ENCODE measurements at places on chromosomes 7 and 10.
A peak's percentile ranks its signal among the peaks of the same experiment; 100 is the strongest.

DNA sequence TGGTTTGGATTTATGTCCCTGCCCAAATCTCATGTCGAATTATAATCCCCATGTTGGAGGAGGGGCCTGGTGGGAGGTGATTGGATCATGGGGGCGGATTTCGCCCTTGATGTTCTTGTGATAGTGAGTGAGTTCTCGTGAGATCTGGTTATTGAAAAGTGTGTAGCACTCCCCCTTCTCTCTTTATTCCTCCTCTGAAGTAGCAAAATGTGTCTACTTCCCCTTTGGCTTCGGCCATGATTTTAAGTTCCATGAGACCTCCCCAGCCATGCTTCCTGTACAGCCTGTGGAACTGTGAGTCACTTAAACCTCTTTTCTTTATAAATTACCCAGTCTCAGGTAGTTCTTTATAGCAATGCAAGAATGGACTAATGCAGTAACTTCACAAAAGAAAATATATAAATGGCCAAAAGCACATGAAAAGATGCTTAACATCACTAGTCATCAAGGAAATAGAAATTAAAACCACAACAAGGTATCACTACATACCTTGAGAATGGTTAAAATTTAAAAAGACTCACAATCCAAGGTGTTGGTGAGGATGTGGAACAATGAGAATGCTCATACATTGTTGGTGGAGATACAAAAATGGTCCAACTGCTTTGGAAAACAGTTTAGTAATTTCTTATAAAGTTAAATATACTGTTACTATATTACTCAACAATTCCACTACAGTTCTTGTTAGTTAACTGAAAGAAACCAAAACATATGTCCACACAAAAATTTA is 218.7 kb downstream of the SNX10 start:
- DNase-seq, result no peak

- DNase-seq, result peak; percentile 49
Measured at GRCh38 chr10:110681023-110681681, 37.0 kb downstream of the RBM20 start.

DNA sequence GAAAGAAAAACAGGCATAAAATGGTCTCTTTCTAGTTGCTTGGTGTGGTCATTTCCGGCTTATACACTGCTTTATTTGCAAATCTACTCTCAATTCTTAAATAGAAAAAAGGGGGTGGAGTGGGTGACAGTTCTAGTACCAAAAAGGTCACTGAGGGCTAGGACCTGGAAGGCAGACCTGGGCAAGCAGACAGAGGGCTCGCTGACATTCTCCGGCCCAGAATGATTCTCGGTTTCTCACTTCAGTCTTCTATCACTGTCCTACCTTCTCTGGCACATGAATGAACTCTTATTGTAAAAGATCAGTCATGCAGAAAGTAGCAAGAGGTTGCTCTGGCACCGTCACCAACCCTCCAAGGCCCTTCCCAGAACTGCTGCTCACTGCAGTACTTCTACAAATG is 54.0 kb downstream of the MALSU1 start:
- DNase-seq, result no peak

DNA sequence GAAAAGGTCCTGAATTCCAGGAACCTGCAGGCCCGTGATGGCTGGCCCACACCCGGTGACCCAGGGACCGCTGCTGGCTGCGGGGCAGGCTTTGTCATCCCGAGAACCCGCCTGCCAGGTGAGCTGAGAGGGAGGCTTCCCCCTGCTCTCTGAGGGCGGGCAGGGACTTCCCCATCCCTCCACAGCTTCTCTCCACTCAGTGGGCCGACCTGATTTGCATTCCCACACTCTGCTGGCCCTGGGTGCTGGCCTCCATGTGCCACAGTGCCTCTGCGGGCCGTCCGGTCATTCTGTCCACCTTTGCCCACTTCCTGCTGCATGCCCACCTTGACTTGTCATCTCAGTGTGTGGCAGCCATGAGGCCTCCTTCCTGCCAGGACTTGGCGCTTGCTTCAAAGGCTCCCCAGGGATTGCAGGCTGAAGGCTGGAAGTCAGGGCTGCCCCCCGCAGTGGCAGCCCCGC is 35.3 kb downstream of the PALD1 start:
- peak; percentile 48 for DNase-seq

DNA sequence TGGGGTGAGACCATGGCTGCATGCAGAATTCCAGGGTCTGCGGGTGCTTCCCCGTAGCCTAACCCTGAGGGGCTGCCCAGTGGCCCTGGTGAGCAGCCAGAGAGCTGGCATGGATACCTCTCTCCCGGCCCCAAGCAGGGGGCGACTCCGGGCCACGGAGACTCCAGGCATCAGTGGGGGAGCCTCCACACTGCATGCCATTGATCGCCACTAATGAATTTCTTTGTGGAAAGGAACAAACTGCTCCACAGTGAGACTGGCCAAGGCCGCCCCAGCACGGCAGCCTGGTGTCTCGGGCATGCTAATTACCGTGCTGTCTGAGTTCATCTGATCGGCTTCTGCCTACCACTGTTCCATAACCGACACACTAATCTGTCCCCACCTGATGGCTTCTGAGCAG is 184.4 kb downstream of the GRID1 start:
- no peak for DNase-seq

DNA sequence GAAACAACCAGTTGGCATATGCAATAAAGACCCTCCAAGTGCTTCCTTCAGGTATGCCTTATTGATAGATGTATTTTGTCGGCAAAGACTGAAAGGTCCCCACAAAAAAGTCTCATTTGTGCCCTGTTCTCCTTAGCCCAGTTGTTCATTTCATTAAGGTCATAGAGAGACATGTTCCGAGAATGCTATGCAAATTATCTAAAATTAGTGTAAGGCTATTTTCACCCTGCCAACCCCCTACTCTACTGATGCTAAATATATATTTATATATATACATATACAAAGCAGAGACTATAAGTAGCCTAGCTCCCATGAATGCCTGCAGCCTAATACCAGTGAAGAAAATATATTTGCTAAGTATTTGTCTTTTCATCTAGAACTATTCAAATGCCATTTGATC is 96.7 kb upstream of the ADO start:
- DNase-seq, result no peak

GRCh38 chr10:30980951-30981616 is 50.6 kb downstream of the ZNF438 start:
- no peak for DNase-seq

DNA sequence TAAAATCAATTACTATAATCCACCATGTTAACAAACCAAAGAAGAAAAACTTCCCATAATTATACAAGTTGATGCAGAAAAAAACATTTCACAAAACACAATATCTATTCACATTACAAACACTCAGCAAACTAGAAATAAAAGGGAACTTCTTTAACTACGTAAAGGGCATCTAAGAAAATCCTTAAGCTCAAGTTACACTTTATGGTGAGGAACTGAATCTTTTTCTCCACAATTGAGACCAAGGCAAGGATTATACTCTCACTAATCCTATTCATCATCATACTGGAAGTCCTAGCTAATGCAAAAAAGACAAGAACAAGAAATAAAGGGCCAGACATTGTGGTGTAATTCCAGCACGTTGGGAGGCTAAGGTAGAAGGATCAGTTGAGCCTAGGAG is 159.9 kb downstream of the ZNF365 start:
- no peak for DNase-seq

DNA sequence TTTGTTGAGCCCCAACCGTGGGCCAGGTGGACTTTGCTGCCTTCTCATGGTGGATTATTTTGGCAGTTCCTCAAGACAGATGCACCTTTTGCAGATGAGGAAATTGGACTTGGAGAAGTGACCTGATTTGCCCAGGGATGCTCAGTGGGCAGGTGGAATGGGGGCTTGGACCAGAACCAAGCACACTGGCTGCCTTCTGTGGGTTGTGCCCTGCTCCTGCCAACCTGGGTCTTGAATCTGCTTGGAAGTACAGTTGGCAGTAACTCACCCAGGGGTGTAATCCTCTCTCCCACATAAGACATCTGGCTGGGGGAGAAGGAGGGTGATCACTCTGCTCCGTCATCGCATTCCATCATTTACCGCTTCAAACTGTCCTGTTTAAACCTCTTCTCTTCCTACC is 110.5 kb upstream of the GPR26 start:
- DNase-seq, result no peak

DNA sequence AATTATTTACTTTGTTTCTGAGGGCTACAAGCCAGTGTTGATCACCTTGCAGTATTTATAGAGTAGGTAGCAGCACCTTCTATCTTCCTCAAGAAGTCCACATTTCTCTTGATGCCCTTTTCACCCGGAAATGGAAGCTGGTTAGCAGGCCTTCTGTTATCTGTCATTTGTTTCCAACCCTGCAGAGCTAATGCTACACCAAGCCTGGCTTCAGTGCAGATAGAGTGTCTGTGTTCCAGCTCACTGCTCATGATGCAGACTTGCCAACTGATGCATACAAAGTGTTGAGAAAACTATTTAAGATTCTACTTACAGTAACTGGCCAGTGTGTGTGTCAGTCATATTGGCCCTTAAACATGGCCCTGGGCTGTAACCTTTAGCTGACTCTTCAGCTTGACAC is 301.0 kb downstream of the LHFPL3 start:
- no peak for DNase-seq

DNA sequence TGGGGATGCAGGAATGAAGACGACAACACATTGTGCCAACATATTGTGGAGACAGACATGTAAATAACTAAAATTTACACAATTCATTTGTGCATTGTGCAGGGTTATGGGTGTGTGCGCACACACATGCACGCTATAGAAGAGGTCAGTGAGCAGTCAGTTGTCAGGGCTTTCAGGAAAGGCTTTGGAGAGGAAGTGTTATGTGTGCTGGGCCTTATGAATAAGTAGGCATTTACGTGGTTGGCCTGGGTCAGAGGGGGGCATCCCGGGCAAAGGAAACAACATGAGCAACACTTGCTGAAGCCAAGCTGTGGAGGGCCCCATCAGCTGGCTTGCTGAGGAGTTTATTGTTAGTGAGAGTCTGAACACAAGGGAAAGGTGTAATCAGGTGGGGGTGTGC is 4.1 kb downstream of the PRXL2A start:
- peak; percentile 22 for DNase-seq

- DNase-seq, result no peak
Measured at GRCh38 chr10:30011396-30011795, 48.0 kb downstream of the JCAD start.

DNA sequence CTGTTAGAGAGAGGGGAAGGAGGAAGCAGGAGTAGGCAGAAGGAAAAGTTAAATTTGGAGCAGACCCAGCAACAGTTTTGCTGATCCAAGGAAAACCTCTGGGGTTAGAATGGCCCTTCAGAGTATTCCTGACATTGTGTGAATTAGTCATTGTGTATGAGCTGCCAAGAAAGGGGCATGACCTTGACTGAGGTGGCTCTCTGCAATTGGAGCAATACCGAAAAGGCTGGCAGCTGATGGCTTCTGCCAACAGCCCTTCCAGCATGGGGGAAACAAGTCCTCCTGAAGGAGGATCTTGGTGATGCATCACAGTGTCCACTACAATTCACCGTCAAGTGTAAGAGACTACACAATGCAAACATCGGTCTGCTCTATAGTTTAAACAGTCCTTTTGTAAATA is 20.6 kb upstream of the WASL start:
- no peak for DNase-seq

DNA sequence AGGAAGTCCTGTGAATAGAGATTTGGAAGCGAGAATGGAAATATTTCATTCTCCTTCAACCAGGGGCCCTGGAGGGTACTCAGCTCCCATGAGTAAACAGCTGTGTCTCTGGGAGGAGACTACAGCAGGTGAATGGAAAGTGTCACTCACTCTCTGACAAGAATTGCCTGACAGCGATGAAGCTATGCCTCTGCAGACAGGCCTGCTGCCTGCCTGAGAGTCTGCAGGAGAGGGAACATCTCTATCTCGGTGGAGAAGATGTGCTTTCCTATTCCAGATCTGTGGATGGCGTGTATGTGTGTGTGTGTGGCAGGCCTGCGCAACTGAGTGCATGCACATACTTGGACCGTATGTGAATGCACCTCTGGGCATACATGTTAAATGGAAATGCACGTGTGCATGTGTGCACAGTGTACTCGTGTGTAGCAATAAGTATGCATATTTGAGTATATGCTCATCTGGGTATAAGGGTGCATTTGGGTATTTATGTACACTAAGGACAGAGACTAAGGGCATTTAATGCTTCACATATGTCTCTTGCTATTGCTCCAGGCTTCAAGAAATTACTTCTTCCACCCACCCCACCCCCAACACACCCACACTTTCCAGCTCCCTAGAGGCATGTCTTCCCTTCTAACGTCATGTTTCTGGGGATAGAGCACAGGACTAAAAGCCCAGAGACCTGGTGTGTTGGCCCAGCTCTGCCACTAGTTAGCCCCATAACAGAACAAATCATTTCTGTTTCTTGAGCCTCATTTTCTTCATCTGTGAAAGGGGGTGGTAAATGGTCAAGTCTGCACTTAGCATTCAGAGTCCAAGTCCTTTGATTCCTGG is 4.6 kb upstream of the ADCYAP1R1 start:
- DNase-seq, result no peak

- DNase-seq, result peak; percentile 65
Measured at GRCh38 chr7:107044347-107045194, at the start of gene PRKAR2B. TSS of gene PRKAR2B (plus strand) at chr7:107044705. CDS start at chr7:107044908, 203 bp downstream.

DNA sequence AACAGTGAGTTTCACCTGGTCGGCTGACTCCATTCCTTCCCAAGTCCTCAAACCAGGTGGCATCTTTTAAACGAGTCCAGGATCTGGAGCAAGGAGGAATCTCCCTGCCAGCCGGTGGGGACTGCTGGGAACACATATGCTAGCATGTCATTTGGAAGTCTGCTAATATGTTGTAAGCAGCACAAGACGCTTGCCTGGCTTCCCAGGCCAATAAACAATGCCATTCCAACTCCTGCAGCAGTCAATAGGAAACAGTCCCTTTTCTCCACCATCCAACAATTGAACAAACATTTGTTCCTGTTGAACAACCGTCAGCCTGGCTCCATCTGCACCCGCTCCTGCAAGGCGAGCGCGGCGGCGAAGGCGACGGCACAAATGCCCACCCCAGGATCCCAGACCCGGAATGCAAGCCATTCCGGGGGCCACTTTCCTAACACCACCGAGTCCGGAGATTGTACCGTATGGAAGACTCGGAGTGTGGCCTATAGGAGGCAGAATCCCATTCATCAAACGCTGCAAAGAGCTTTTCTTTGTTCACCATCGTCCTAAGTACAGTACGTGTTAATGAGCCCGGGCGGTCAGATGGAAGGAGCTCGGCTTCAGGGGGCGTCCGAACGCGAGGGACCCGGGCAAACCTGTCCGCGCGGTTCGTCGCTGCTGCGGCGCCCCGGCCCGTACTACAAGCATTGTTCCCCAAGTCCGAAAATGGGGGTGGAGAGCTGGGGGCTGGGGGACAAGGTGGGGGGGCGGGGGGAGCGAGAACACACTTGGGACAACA is 1.6 kb downstream of the FAM53B start:
- peak; percentile 38 for DNase-seq

- DNase-seq, result peak; percentile 61
Measured at GRCh38 chr7:6446838-6447580, 745 bp downstream of the DAGLB start.

DNA sequence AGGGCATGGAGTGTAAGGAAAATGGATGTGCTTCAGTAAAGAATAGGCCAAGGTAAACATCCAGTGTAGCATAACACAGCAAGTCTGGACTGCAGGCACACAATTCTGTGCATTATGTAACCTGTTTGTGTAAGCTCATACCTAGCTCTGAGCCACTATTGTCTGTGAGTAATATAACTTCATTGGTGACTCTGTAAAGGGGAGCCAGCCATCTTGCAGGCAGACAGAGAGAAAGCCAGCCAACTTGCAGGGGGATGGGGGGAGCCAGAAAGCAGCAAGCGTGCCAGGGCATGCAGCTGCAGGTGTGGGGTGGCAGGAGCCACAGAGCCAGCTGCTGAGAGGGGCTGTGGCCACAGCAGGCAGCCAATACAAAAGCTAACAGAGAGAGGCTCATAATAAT is 449.2 kb downstream of the IPMK start:
- no peak for DNase-seq

GRCh38 chr7:94384315-94384714 is 10.4 kb upstream of the COL1A2 start:
- DNase-seq, result no peak

GRCh38 chr10:10193848-10194247 is 823.8 kb upstream of the CELF2 start:
- DNase-seq, result no peak

Measured in activated T-cell treated with anti-CD3 and anti-CD28 coated beads, Interleukin-2, amount 50 U/mL, for 48 hours (primary cell).